ENCODE measurements at places on chromosomes 5 and 9.

GRCh38 chr9:130805510-130806326 is 29.3 kb upstream of the ABL1 start:
- no peak for DNase-seq

DNA sequence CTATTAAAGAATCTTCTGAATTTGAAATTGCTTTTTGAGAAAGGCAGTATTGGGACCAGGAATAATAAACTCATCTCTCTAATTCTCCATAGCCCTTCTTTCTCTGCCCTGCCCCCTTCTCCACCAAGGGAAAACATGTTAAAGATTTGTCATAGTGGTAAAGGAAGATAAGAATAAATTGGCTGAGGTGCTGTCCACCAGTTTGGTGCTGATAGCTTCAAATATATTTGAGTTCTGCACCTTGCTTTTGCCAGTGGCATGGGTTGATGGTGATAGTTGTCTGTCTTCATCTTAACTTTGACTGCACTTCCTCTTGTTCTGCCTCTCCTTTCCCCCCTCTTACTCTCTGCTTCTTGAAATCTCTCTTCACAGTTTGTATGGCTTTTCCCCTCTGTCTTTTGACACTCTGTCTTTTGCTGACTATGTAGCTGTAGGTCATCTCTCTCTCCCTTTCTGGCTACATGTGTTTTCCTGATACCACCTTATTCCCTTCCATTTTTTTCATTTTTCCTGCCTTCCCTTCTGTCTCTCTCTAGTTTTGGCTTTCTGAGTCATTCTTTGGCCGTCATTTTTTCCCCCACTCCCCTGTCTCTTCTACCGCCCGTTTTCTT is 56.6 kb downstream of the NDUFS4 start:
- DNase-seq, result no peak

GRCh38 chr9:133505186-133505830 is 19.5 kb downstream of the MYMK start:
- DNase-seq, result no peak

DNA sequence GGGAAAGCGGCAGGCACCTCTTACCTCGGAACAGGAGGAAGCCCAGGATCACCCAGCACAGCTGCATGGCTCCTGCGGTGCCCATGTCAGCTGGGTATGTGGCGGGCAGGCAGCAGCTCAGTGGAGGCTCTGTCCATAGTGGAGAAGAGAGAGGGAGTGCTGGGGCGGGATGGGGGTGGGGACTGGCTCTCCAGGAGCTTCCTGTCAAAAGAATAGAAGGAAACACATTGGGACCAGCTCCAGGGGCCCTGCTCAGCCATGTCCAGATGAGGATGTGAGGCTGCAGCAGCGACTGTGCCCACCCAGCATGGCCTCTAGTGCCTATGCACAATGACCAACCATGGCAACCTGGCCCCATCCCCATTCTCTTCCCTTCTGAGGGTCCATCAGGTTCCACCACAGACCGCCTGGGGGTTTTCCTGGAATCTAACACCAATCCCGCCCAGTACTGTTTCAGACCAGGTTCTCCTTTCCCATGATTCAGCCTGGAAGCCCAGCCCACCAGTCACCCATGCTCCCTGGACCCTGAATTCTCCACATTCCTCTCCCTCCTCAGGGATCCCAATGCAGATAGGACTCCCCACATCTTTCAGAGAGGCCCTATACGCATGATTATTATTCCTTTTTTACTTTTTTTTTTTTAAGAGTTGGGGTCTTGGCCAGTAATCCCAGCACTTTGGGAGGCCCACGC is at the start of gene ECSCR:
Gene ECSCR (minus strand): TSS at position 158 of the 691 bp plus-strand sequence. CDS start 73 bp downstream, at position 85.
- no peak for DNase-seq

DNA sequence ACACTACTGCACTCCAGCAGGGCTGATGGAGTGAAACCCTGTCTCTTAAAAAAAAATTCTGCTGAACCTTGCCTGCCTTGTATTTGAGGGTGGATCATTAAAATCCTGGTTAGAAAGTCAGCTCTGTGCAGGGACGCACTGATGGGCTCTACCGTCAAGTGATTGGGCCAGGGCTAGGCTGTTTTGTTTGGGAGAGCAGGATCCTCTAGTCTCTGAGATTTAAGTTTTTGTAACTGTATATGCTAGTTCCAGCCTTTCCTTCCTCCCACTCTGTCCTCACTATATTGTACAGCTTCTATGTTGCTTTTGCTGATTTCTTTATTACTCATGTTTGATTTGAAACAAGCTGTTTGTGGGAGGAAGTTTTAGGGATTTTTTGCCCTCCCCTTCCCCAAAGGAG is 11.5 kb downstream of the DDX4 start:
- DNase-seq, result no peak

DNA sequence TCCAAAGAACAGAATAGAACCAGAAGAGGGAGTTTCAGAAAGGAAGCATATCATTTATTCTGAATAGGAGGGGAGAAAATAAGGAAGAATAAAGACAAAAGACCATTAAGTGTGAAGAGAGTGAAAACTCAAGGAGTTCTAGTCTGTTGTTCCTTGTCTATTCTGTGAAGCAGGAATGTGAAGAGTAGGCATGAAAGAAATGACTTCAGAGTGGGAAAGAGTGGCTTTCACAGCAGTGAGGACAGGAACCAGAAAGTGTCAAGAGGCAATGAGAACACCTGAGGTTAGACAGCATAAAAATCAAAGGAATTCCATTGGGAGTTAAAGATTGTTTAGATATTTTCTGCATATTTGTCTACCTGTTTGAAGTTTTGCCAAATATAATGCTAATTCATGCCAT is 768.8 kb upstream of the GRAMD2B start:
- DNase-seq, result no peak

DNA sequence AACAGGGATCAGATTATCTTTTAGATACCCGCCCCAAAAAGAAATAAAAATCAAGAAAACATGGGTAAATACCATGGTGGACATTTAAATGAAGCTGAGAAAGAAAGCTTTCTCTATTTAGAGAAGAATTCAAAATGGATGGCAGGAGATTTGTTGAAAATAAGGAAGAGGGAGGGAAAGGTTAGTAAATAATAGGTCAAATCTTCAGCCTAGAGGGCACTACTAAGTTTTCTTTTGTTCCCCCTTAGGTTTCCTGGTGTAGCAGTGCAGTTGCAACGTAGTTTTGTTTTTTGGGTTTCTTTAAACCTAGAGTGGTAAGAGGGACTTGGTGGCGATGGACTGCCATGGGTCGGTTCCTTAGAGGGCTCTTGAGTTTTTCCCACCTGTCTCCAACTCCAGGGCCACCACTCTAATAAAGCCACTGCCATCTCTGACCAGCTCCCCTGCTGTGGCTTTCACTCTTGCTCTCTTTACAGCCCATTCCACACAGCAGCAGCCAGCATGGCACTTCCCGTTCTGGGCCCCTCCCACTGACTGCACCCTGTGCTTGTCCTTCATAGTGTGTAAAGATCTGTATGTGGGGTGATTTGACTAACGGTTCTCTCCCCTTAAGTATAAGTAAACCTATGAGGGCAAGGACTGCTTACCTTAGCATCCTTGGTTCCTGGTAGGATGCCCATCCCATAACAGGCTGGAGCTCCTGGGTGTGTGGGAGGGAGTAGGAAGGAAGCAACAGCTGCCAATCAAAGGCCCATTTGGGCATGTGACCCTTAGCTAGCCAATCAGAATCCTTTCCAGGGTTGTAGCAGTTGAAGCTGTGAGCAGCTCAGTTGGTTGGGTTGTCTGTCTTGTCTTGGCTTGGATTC is 118.3 kb downstream of the SLC1A3 start:
- no peak for DNase-seq

DNA sequence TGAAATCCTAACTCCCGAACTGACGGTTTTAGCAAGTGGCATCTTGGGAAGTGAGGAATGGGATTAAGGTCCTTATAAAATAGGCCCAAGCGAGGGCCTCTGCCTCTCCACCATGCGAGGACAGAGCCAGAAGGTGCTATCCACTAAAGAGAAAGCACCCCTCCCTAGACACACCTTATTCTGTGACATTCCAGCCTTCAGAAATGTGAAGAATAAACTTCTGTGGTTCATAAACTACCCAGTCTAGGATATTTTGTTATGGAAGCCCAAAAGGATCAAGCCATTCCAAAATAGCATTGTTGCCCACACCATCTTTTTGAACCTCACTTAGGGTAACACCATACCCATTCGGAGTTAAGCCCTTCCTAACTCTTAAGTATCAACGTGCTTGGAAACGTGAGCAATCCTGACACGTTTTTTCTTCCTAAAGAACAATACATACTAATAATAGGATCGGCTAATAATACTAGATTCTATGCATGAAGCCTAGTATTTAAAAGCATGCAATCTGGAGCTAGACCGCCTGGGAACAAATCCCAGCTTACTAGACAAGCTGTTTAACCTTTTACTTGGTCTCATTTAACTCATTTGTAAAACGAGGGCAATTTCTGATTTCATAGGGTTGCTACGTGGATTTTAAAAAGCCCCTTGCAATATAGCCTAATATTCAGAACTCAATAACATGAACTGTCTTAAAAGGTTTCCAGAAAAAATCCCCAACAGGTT is 1.1 kb upstream of the SMC2 start:
- DNase-seq, result no peak

- DNase-seq, result no peak
These were observed 705 bp upstream of the CDH10 start for GRCh38 chr5:24645483-24645882.

GRCh38 chr9:120526534-120526933 is 53.4 kb downstream of the CDK5RAP2 start:
- peak; percentile 61 for DNase-seq

DNA sequence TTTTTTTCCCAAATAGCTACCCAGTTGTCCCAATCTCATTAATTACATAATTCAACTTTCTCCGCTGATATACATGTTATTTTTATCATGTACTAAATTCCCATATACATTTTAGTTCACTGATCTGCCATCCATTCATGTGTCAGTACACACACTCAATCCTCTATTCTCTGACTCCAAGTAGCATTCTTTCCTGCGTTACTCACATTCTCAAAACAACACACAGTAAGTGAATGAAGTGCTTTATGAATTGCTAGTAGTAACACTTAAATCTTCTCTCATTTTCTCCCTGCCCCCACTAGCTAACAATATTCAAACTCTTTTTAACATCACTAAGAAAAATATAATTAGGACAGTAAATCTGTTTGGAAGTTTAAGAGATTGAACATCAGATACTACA is 8.9 kb downstream of the ZNF366 start:
- DNase-seq, result no peak

DNA sequence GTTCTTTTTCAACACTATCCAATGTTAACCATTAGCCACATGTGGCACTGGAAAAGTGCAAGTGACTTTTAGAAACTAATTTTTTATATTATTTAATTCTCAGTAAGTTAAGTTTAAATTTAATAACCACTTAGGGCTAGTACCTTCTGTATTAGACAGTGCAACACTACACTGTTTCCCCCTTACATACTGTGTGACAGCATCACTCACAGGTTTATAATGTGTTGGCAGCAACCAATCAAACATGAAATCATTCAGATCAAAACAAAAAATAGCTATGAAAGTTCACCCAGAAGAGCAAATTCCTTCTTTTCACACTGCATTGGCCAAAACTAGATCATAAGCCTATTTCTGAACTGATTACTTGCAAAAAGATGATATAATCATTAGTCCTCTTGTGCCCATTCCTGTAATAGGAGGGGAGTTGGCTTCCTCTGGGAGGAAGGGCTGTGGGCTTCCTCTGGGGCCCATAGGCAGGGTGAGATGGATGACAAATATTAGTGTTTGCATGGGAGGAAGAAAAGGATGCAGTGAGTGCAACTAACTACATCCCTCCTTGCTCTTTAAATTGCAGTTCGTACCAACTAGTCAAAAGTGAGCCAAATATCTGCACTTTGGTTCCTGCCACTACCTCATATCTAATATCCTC is 708.1 kb upstream of the RGMB start:
- no peak for DNase-seq

- DNase-seq, result no peak
These were observed 88.2 kb upstream of the OSMR start for GRCh38 chr5:38757451-38758245.

- no peak for DNase-seq
These were observed 764.4 kb upstream of the NUDT12 start for GRCh38 chr5:104326966-104327365.

- no peak for DNase-seq
These were observed 456 bp downstream of the ZNF79 start for GRCh38 chr9:127424676-127424999.

GRCh38 chr5:35229076-35230037 is 930 bp downstream of the PRLR start:
- no peak for DNase-seq

- no peak for DNase-seq
These were observed 12.7 kb downstream of the OR1L6 start for GRCh38 chr9:122754825-122755224.

DNA sequence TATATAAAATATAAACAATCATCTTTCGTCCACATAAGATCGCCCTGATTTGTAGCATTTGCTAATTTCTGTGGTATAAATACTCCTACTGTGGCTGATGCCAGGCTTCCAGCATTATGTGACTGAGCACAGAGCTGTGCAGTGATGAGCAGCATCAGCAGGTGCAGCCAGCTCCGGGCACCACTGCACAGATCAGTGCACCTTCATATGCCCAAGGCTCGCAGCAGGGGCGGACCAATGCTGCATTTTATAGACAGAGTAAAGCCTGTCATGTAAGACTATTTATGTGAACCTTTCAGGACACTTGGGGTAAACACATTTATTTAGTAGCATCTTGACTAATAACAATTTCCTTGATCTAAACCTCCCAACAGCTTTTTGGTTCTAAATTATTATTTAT is 53.1 kb downstream of the LMNB1 start:
- no peak for DNase-seq

GRCh38 chr5:164998590-164998989 is 1493.2 kb downstream of the MAT2B start:
- DNase-seq, result no peak

DNA sequence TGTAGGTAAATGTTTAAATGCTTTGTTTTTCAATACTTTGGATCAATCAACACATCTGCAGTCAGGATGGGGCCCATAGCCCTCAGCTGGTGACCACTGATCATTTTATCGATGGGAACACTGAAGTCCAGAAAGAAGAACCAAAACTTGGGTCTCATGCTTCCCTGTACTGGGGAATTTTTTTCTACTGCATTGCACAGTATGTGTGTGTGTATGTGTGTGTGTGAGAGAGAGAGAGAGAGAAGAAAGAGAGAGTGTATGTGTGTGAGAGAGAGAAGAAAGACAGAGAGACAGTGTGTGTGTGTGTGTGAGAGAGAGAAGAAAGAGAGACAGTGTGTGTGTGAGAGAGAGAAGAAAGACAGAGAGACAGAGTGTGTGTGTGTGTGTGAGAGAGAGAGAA is 202.9 kb upstream of the MSX2 start:
- no peak for DNase-seq

GRCh38 chr9:69578026-69578425 is 94.1 kb downstream of the APBA1 start:
- DNase-seq, result no peak

- no peak for DNase-seq
These were observed 203.7 kb downstream of the GLIS3 start for GRCh38 chr9:4096121-4096520.

GRCh38 chr9:100933656-100934055 is 94.9 kb upstream of the PLPPR1 start:
- DNase-seq, result no peak

GRCh38 chr9:68950689-68951088 is 63.2 kb downstream of the PRKACG start:
- no peak for DNase-seq
